Left renal pelvis (tissue), 4 donors: ENCODE measurements at places on chromosomes 11 and 22.

- DNase-seq = no peak
Measured at GRCh38 chr11:83475760-83476159, 189.6 kb upstream of the CCDC90B start.

- no peak for DNase-seq
Measured at GRCh38 chr11:44627911-44628729, 62.7 kb downstream of the CD82 start.

DNA sequence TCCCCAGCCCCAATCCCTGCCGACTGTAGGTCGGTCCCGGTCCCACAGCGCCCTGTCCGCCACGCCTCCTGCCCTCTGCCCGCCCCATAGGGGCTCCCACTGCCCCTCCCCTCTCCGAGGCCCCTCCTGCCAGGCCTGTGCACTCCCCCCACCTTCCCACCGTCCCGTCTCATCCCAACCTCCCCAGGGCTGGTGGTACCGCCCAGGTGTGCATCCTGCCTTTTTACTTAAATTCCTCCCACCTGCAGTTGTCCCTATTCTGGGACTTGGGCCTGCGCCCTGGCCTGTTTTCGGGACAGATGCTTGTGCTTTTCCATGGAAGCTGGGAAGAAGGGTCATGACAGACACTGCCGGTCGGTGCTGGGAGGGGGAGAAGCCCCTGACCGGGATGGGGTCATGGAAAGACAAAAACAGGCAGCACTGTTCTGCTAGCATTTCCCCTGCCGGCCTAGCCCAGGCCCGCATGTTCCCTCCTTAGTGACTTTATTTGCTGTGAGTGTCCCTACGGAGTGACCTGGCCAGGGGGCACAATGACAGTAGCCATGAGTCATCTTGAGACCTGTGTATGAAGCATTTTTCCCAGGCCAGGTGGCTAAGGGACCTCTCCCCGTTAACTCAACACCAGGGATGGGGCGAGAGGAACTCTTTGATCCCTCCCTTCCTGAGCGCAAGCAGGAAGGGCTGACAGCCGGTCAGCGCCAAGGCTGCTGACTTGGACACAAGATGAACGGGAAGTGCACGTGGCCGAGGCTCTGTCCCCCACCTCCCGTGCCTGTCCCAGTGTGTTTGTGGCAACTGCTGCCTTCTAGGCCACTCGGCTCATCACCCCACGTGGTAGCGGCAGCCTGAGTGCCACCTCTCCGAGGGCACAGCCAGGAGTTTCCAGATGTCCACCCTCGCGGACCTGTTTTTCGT, 7.1 kb downstream of the TBX1 start:
- DNase-seq = no peak

DNA sequence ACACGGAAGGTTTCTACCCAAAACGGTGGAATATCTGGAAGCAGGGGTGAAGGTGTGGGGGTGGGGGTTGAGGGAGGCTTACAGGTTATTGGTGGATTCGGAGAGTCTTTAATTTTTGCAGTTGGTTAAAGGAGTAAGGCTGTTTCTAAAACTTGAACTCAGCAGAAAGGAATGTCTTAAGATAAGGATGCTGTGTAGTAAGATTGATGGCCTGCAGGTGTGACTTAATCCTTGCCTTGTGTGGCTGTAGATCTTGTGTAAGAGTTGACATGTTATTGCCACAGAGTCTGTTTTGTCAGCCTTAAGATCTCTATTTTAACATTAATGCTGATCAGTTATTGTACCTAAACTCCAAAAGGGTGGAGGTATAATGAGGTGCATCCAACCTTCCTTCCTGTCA, 16.4 kb upstream of the OR6M1 start:
- DNase-seq = no peak

GRCh38 chr11:27928809-27929208, 179.1 kb downstream of the KIF18A start:
- no peak for DNase-seq

DNA sequence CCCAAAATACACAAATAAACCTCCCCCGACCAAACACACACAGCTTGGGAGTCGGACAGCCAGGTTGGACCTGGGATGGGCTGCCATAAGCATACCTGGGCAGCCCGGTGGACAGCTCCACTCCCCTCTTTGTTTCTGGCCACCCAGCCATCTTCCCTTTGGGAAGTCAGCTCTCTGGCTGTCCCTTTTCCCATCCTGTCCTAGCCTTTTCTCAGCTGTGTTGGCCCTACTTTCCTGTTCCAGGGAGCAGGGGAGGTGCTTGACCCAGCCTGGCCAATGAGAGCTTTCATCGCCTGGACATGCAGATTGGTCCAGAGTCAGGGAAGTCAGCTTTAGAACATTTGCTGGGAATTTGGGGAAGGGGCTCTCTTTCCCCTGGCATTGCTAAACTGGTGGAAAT, 68.7 kb upstream of the NECTIN1 start:
- DNase-seq = no peak

DNA sequence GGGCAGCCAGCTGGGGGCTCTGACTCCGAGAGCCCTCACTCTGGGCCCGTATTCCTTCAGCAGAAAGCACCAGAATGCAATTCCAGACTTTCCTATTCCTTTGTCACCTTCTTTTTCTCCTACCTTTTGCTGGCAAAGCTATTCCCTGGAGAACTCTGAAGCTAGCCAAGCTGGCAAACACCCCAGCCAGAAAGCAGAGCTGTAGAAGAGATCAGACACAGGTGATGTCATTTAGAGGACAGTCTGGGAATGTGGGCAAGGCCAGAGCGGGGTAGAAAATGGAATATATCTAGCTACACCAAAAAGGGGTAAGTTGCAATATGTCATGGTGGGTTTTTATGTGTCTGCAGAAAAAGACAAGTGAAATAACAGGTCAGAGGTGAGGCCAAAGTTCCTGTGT, 205.1 kb downstream of the NXPE2 start:
- DNase-seq = no peak

- no peak for DNase-seq
Measured at GRCh38 chr11:4095509-4096230, 1.1 kb downstream of the RRM1 start.

DNA sequence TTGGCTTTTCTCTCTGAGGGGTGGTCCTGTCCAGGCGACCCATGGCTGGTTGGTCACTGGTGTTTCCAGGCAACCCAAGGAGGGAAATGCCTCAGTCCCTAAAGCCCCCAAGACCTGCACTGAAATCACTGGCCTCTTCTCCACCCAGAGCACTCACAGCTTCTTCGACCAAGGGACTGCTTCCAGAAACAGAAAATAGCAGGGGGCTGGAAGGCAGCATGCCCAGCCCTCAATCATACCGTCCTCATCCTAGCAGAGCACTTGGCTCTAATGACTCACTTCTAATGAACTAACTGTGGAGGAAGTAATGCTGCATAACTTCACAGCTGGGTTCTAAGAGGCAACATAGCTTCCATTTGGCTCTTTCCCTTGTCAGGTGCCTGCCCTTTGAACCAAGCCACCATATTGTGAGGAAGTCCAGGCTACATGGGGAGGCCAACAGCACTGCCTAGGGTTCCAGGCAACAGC, 27.6 kb downstream of the DKK3 start:
- DNase-seq = no peak

DNA sequence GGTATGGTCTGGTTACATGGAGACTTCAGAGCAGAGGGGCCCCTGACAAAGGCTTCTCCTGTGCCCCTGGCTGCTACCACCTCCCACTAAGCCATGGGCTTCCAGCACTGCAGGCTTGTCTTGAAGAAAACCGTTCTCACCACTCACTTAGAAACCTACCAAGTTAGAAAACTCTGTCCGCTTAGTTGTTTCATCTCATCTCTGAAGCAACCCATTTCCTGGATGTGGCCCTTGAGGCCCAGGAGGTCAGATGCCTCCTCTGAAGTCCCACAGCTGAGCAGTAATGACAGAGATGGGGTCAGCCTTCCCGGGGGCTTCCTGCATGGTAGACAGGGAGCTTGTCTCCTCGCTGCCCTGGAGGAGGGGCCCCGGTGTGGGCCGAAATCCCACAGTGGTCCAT, 12.9 kb downstream of the CSF2RB start:
- DNase-seq = no peak

GRCh38 chr22:17120711-17121232, 388 bp downstream of the TMEM121B start:
- no peak for DNase-seq

- no peak for DNase-seq
Measured at GRCh38 chr11:102430158-102430836, 22.3 kb downstream of the TMEM123 start.

DNA sequence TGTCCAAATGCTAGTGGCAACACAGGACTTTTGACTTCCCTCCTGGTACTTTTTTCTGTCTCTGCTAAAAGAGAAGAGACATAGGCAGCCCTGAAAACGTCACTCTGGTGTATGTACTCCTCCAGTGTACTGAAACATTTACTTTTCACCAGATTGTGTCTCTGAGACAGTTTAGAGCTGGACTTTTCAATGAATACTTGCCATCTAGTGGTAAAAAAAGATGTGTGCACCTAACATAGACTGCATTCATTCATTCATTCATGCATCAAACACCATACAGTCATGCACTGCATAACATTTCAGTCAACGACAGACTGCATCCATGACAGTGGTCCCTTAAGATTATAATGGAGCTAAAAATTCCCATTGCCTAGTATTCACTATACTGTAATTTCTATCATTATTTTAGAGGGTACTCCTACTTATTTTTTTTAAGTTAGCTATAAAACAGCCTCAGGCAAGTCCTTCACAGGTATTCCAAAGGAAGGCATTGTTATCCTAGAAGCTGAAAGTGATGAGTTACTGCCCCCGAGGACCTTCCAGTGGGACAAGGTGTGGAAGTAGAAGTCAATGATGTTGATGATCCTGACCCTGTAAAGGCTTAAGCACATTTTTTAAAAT, 186.2 kb downstream of the SPON1 start:
- no peak for DNase-seq

DNA sequence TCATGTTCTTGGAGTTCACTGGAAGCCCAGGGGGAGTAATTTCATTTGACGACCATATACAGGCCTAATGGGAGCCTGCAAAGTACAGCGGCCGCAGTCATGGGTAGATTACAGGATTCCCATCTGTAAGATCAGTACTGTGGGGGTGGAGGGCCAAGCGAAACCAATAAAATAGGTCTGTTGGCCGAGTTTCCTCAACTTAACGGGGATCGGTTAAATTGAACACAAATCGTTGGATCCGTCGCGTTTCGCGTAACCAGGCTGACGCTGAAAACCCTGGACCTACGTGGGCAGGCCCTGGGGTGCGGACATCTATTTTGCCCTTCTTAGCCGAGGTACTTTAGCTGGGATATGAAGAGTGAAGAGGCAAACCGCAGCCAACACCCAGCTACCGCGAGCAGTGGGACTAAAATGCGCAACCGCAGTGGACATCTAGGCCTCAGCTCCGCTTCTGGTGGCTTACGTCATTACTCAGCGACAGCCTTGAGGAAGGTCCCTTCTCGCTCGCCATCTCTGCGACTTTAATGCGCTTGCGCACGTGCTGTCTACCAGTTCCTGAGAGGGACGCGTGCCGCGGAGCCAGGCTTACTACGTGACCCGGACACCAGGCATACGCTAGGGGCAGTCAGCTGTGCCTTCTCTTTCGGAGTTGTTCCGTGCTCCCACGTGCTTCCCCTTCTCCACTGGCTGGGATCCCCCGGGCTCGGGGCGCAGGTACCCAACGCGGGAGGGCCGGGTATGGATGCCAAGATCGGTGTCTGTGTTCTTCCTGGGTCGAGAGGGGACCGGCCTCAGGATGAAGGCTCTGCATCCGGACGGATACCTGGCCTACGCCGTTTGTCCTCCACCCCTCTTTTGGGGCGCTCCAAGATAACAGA, at the start of gene NAT10:
Gene NAT10 (plus strand): TSS at position 551 of the 878 bp plus-strand sequence. CDS start 2,597 bp downstream, outside the sequence.
- DNase-seq = peak; percentile 99

DNA sequence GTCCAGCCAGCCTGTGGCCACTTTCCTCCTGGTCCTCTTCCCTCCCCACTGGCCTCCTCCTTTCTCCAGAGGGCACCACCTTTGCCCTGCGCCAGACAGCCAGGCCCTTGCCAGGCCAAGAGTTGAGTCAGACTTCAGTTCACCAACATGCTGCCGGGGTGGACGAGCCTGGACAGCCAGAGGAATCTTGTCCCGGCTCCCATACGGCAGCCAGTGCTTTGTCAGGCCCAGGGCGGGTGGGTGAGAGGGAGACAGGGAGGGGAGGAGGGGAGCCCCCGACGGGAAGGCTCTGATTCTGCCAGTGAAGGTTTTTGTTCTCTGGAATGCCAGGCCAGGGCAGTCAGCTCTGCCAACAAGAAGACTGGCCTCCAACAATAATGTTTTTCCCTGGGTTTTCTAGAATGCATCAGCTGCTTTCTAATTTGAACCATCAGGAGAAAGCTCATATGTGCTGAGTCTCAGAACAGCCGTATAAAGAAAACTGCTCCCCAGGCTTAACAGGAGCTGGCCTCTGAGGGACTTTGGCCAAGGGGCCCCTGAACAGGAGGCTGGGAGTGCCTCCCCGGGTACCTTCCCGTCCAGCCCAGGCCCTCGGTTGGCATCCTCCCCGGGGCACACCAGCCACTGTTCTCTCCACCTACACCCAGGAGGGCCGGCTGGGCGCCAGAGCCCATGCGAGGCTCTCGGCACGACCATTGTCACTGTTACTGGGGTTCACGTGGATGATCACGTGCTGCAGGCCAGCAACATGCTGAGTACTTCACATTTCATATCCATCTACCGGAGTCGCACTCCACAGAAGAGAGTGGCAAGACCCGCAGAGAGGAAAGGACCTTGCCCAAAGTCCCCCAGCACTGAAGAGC, 28.6 kb downstream of the LIF start:
- no peak for DNase-seq

DNA sequence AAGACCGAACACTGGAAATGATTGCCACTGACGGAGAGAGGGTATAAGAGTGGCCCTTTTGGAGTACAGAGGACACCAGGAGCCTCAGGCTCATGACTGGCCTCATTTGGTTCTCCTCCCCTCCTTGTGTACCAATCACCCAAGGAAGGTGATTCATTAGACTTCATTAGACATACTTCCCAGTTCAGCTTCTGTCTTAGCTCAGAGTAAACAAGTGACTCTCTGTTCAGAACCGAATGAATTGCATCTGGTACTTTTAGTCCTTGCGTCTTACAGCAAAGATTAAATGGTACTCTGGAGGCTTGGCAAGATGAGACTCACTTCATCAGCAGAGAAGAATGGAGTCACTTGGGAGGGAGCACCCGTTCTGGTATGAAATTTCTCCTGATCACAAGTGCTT, 75.2 kb downstream of the ZNRF3 start:
- DNase-seq = no peak

DNA sequence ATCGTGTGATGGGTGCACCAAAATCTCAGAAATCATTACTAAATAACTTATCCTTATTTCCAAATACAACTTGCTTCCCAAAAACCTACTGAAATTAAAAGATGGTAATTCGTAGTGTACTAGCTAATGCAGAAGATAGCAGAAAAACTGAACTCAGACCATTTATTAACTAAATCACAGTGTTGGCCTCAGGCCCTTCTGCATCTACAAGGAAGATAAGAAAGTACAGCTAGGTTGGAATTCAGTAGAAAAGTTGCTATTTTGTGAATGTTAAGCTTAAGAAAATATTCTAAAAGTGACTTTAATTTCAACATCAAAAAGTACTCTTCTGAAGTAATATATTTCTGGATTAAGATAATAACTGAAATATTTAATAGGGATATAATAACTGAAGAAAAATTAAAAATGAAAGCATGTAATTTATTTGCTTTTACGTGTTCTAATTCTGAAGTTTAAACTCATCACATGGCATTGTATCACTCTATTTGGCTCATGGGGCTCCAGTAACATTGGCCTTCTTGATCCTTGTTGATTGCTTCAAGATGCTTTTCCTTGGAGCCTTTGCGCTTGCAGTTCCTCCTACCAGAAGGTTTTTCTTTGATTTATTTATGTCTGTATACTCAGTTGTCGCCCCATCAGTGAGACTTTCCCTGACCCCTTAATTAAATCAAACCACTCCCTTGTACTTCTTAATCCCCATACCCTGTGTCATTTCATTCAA, 847.9 kb upstream of the ANO3 start:
- no peak for DNase-seq
